GM12865 (cell line): ENCODE measurements at places on chromosomes 7 and 10.
A peak's percentile ranks its signal among the peaks of the same experiment; 100 is the strongest.

DNA sequence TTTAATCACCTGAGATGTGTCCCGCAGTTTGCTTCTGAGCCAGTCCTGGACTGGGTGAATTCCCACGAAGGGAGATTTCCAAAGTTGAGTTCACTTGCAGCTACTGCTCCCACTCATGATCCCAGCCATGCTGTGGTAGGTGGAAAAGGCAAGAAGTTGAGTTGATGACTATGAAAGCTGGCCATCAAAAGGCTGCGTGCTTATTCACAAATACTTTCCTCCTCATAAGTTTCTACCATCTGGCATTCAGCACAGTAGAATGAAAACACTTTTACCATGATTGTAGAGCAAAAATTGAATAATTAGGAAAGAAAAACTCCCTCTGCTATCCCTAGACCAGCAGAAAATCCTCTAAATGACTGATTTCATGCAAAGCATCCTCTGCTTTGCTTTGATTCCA lies 281.8 kb downstream of the INHBA start:
- no peak for DNase-seq

DNA sequence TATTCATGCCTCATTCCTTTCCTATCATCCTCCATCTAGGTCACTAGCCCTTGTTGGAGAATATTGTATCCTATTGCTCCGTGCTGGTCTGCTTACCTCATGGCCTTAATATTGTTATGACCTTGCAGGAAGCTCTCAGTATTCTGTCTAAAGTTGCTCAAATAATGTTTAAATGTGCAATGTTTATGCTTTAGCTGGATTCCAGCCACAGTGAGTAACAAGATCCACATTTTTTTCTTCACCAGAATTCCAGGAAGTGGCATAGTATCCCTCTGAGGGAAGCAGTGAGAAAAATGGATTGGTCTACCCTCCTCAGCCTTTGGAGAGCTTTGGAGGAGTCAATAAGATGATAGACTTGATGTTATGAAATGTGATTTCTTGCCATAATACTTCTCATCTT lies 402.6 kb downstream of the NRG3 start:
- DNase-seq: no peak

DNA sequence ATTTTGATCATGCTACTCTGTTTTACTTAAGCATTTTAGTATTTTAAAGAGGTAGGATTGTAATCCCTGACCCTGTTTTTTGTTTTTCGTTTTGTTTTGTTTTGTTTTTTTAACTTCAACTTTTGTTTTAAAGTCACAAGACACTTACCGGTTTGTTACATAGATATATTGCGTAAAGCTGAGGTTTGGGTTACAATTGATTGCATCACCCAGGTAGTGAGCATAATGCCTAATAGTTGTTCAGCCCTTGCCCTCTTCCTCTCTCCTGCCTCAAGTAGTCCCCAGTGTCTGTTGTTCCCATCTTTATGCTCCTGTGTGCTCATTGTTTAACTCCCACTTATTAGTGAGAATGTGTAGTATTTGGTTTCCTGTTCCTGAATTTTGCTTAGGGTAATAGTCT lies 93.1 kb upstream of the TEX47 start:
- no peak for DNase-seq

DNA sequence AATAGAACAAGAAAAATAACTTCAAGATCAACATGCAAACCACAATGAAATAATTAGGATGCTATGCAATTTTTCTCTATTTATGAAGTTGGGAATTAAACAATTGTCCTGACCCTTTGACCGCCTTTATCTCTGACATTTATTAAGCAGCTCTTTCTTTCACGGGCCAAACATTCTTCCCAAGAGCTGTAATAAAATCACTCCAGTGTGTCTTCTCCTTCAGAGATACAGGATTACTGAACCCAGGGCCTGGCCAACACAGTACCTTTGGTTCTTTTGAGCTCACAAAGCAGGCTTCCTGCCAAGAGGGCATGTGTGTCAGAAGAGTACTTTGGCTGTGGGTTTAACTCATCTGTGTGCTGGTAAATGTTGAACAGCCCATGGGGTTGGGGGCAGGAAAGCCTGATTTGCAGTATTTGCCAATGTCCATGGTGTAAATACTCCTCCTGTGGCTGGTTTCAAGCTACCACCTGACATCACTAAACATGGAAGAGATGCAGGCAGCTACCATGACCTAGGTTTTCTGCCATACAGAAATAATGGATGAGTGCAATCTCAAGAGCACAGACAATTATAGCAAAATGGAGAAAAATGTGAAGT lies 121.7 kb downstream of the FANK1 start:
- no peak for DNase-seq

DNA sequence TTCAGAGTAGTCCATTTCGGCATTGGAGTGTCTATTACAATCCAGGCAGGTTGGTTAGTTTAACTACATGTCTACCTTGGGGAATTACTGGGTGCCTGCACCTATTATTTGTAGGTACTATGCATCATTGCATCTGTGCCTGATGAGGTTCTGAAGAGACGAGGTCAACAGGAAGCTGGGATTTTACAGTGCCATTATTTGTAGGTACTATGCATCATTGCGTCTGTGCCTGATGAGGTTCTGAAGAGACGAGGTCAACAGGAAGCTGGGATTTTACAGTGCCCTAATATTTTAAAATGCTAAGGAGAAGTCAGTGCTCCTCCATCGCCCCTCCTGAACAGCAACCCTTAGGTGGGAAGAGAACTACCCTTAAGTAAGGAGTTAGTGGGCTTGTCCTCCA lies 41.7 kb downstream of the NPY start:
- peak; percentile 86 for DNase-seq

GRCh38 chr10:60099998-60100747 lies 193.8 kb upstream of the CCDC6 start:
- DNase-seq: peak; percentile 38

DNA sequence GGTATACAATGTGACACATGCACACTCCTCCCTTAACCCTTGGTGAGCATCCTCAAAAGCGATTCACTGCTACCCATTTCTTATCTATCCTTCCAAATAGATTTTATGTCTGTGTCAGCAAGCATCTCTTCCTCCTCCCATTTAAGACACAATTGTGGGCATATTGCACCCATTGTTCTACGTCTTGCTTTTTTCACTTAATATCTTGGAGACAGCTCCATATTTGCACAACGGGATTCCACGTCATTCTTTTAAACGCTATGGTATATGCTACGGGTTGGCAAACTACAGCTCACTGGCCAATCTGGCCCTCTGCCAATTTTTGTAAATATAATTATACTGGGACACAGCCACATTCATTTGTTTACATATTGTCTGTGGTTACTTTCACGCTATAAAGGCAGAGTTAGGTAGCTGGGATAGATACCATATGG lies 88.6 kb downstream of the RNF216 start:
- peak; percentile 52 for DNase-seq

GRCh38 chr7:31763548-31763947 lies 76.5 kb downstream of the PPP1R17 start:
- no peak for DNase-seq
